Body of pancreas (tissue), 4 donors: ENCODE measurements at places on chromosomes 6 and 20. TPM values are rescaled to one million over a fixed set of nuclear protein-coding genes. Genes with fewer than 3 reads are reported as not detected.
A peak's percentile ranks its signal among the peaks of the same experiment; 100 is the strongest.

- no peak overlapping the region for H3K4me3 ChIP-seq
- H3K27me3 ChIP-seq: no peaks in the 10 kb centered on the region
- H3K27ac ChIP-seq: no peak overlapping the region
- H3K4me1 ChIP-seq: no peaks in the 10 kb centered on the region
These were observed 22.9 kb downstream of the GJA10 start for GRCh38 chr6:89917216-89917615.

DNA sequence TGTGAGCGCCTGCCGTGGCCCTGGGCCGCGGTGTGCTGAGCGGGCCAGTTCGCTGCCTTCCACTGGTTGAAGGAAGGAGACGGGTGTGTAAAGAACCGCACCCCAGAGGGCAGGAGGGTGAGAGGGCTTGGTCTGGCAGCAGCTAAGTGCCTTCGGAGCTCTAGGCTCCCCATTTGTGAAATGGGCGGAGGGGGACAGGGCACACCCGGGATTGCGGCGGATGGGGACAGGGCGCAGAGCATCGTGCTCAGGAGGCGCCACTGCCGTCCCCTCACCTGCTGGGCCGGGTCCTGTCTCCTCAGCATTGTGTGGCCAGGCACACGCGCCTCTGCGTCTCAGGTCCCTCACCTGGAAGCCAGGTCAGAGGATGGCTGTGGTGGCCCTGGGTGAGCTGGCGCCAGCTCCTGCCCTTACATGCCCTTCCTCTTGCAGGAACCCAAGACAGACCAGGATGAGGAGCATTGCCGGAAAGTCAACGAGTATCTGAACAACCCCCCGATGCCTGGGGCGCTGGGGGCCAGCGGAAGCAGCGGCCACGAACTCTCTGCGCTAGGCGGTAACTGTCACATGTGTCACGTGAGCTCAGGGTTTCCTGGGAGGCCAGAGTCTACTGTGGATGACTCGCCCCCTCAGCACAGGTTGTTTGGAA, 3.1 kb downstream of the ADRM1 start:
- H3K27me3 ChIP-seq: no peaks in the 10 kb centered on the region
- H3K36me3 ChIP-seq: peaks cover 22% of the 10 kb centered on the region

GRCh38 chr6:31042806-31043205, 32.5 kb downstream of the MUC22 start:
- H3K4me3 ChIP-seq: no peak overlapping the region
- no peaks in the 10 kb centered on the region for H3K27me3 ChIP-seq
- H3K27ac ChIP-seq: peak overlapping the region; percentile 84
- no peaks in the 10 kb centered on the region for H3K36me3 ChIP-seq
- DNase-seq: peak; percentile 55
- H3K4me1 ChIP-seq: peaks cover 9% of the 10 kb centered on the region

GRCh38 chr20:62822788-62823651, 6.2 kb downstream of the COL9A3 start:
- H3K27me3 ChIP-seq: no peaks in the 10 kb centered on the region
- H3K4me1 ChIP-seq: peaks cover 49% of the 10 kb centered on the region
- H3K36me3 ChIP-seq: no peaks in the 10 kb centered on the region
- DNase-seq: peak; percentile 68
- H3K4me3 ChIP-seq: no peak overlapping the region

- H3K4me3 ChIP-seq: no peak overlapping the region
- no peaks in the 10 kb centered on the region for H3K4me1 ChIP-seq
- DNase-seq: no peak
- no peaks in the 10 kb centered on the region for H3K27me3 ChIP-seq
- H3K27ac ChIP-seq: no peak overlapping the region
- H3K36me3 ChIP-seq: no peaks in the 10 kb centered on the region
These were observed 483.3 kb downstream of the TFAP2B start for GRCh38 chr6:51301962-51302361.

DNA sequence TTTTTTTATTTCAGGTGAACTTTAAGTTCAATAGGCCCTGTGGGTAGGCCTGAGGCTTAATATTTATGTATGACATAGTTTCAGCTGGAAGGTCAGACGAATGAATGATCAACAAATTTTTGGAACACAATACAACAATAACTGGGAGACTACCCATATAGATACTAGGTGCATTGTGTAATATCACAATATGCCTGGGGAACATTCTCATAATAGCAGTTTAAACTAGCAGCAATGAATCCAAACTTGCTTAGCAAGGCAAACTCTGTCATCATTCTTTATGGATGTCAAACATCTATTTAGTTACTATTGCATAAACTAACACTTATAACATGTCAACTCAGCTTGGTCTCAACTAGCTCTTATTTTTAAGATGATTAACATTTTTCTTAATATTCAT, 49.3 kb downstream of the ELOVL4 start:
- no peaks in the 10 kb centered on the region for H3K4me1 ChIP-seq
- no peak for DNase-seq

DNA sequence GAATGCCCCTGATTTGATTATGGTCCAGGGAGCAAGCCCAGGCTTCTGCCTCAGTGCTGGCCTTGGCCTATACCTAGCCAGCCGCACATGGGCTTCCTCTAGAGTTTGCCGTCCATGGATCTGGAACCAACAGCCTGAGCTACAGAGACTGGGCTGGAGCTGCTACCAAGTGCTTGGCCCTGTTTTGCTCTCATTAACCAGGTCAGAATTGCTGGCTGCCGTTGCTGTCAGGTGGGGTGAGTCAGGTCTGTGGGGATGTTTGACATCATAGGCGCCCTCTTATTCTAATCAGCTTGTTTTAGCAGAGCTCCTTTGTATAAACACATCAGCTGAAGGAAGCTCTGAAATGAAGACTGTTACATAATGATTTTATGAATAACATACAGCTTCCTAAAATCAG, 83.1 kb upstream of the PHACTR2 start:
- no peaks in the 10 kb centered on the region for H3K4me1 ChIP-seq
- H3K27me3 ChIP-seq: no peaks in the 10 kb centered on the region
- no peak overlapping the region for H3K27ac ChIP-seq
- H3K36me3 ChIP-seq: no peaks in the 10 kb centered on the region
- H3K4me3 ChIP-seq: no peak overlapping the region
- DNase-seq: peak; percentile 17

GRCh38 chr6:123875784-123876183, 72.1 kb downstream of the NKAIN2 start:
- H3K27me3 ChIP-seq: no peaks in the 10 kb centered on the region
- H3K4me3 ChIP-seq: no peak overlapping the region
- no peaks in the 10 kb centered on the region for H3K4me1 ChIP-seq
- no peak overlapping the region for H3K27ac ChIP-seq
- no peak for DNase-seq

DNA sequence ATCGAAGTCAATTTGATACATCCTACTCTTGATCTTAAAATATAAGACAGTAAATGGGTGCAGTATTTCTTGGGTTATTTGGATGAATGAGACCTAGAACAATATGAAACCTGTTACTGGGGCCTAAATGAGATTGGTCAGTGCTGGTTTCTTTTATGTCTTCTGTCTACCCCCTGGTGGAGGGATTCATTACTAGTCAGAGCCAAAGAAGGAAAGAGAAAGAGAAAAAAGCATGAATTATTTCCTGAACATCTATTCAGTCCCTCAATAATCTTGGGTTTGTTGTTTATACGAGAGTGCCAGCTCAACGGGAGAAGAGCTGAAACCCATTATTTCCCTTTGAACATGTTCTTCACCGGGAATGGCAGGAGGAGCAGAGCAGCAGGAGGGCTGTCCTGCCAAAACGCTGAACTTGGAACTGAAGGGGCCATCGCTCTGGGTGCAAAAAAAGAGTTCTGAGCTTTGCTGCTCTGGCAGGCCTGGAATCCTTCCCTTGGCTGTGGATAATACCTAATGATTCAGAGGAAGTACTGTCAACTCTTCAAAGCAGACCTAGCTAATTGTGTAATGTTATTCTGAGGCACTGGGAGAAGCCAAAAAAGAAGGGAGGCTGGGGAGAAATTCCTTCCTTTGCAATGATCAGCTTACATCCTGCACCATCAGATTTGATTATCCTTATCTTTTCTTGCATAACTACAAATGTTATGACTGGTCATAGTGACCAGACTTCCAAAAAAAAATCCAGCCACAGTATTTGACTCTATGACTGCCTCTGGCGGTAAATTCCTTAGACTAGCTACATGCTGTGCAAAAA, 72.0 kb downstream of the BLOC1S5 start:
- H3K4me3 ChIP-seq: no peak overlapping the region
- peak; percentile 12 for DNase-seq
- no peaks in the 10 kb centered on the region for H3K4me1 ChIP-seq
- no peaks in the 10 kb centered on the region for H3K27me3 ChIP-seq
- H3K27ac ChIP-seq: no peak overlapping the region

The COL12A1 gene
- 35.3 TPM for total RNA-seq

The MMUT gene
- 10.5 TPM for total RNA-seq

The FHL5 gene
- 4.9 TPM for total RNA-seq
